Aorta (tissue), 5 donors: ENCODE measurements at places on chromosomes 16 and 17. TPM values are rescaled to one million over a fixed set of nuclear protein-coding genes. Genes with fewer than 3 reads are reported as not detected.

- DNase-seq = peak; percentile 68
Observed at GRCh38 chr17:67605256-67605912, 112.4 kb upstream of the NOL11 start.

DNA sequence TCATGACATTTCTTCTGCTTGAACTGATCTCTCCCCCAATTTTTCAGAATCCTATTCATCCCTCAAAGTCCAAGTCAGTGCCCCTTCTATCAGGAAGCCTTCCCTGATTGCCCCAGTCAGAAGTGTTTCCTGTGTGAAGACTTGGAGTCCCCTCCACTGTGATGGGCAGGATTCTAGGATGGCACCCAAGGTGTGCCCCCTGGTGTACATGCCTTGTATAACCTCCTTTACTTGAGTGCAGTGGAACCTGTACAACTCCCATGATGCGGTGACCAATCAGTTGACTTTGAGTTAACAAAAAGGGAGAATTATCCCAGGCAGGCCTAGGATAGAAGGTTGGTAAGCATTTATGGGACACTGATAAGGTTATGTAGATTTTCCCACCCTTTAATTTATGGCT, 23.4 kb downstream of the MYH13 start:
- DNase-seq = no peak

- DNase-seq = no peak
Observed at GRCh38 chr17:67138392-67138791, 94.0 kb downstream of the CACNG1 start.

DNA sequence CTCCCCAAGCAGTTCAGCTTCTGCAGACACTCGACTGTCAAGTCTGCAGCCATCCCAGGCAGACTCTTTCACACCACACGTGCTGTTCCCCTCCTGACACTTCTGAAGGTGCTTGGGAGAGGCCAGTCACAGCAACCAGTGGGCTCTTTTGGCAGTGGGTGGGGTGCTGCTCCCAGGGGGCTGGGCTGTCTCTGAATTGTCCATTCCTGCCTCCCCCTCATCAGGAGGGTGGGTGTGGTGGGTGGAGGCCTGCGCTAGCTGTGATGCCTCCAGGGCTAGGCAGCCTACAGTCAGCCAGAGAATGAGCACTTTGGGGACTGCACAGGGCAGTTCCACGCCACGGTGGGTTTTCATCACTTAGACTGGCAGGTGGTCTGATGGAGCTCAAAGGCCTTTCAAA, 10.3 kb downstream of the STARD3 start:
- no peak for DNase-seq

- DNase-seq = no peak
Observed at GRCh38 chr16:54053891-54054820, 232.4 kb downstream of the IRX3 start.

Gene HOXB6
- 3.9 TPM for polyA plus RNA-seq

- no peak for DNase-seq
Observed at GRCh38 chr17:71725811-71726210, 395.0 kb upstream of the SOX9 start.

DNA sequence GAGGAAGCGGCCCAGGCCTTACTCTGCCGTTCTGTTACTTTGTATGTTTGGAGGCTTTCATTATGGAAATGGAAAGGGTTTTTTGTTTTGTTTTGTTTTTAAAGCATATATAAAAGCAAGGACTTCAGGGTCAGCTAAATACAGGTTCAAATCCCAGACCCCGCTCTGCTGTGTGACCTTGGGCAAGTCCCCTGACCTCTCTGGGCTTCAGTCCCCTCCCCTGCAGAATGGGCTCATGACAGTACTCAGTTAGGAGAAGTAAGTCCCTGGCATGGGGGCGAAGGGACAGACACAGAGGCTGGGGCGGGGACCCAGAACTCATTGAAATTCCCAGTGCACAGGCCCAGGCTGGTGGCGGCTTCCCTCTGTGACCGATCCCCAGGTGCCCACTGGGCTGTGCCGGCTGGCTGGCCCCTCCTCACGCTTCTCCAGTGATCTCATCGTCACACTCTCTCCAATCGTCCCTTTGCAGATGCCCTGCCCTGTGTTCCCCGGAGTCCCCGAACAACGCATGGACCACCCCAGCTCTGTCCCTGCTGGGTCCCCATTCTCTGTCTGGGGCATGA, 979 bp upstream of the CIBAR2 start:
- DNase-seq = no peak
